ENCODE measurements at places on chromosomes 12 and 14. TPM values are rescaled to one million over a fixed set of nuclear protein-coding genes. Genes with fewer than 3 reads are reported as not detected.

Gene SMCO3
- polyA plus RNA-seq, result 0.22 TPM

Gene CEP83
- 18.3 TPM for polyA plus RNA-seq

DNA sequence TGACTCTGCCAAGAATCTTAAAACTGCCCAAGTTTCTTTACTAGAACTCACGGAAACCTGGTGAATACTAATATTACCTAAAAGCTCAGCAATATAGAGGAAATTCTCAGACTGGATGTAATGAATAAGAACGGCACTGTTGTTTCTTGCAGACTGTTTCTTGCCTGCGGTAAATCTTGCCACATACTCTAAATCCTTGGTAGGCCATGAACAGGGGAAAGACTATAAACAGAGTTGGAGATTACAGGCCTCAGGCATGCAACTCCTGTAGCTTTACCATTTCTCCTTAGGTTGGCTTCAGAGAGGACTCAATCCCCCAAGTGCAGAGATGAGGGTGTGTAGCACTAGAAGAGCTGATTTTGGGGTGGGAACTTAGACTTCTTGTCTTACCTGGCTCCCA, 1.1 kb downstream of the ALDH6A1 start:
- no peaks in the 10 kb centered on the region for H3K4me1 ChIP-seq
- no peak for DNase-seq
- H3K27ac ChIP-seq, result peak overlapping the region; percentile 90
- H3K4me3 ChIP-seq, result peak overlapping the region; percentile 66
- H3K36me3 ChIP-seq, result no peaks in the 10 kb centered on the region
- no peaks in the 10 kb centered on the region for H3K27me3 ChIP-seq

- no peaks in the 10 kb centered on the region for H3K27me3 ChIP-seq
- H3K4me1 ChIP-seq, result peaks cover 20% of the 10 kb centered on the region
- H3K4me3 ChIP-seq, result no peak overlapping the region
- H3K27ac ChIP-seq, result peak overlapping the region; percentile 54
- no peak for DNase-seq
These were observed 5.4 kb downstream of the GAPDH start for GRCh38 chr12:6539707-6540134.

DNA sequence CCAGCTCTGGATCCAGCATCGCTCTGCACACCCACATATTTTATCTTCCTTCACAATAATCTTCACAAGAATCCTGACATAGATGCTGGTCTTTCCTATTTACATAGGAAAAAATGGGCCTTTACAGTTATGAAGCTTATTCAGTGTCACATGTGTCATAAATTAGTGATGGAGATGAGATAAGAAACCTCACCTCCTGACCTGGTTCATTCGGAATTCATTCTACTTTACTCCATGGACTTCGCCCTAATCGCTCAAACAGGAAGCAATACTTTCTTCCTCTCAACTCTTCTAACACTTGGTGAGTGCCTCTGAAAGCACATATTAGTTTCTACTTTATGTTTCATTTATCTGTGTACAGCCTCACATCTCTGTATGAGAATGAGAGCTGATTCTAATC, 12.0 kb upstream of the SINHCAF start:
- no peak for DNase-seq
- H3K36me3 ChIP-seq, result no peaks in the 10 kb centered on the region
- no peaks in the 10 kb centered on the region for H3K27me3 ChIP-seq
- no peak overlapping the region for H3K4me3 ChIP-seq
- H3K27ac ChIP-seq, result no peak overlapping the region
- no peaks in the 10 kb centered on the region for H3K4me1 ChIP-seq

DNA sequence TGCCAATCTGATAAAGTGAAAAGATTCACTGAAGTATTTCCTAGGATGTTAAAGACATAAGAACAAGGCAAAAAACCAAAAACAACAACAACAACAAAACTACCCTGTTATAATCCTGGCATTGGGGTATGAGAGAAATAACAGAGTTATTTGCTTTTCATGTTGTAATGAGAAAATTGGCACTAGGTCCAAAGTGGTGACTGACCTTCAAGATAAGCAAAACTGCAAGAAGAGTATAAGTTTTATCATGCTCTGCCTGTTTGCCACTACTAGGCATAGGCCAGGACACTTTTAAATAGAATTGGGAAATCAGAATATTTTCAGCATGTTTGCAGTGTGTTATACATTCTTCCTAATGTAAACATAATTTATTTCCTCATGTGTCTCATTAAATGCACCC, 140.1 kb upstream of the CPM start:
- no peak overlapping the region for H3K4me3 ChIP-seq
- no peaks in the 10 kb centered on the region for H3K4me1 ChIP-seq
- no peaks in the 10 kb centered on the region for H3K27me3 ChIP-seq
- H3K27ac ChIP-seq, result no peak overlapping the region
- no peak for DNase-seq
- no peaks in the 10 kb centered on the region for H3K36me3 ChIP-seq

All from cardiac muscle cell (in vitro differentiated cells and primary cell).